ENCODE measurements at places on chromosomes 13 and 19. TPM values are rescaled to one million over a fixed set of nuclear protein-coding genes. Genes with fewer than 3 reads are reported as not detected.

DNA sequence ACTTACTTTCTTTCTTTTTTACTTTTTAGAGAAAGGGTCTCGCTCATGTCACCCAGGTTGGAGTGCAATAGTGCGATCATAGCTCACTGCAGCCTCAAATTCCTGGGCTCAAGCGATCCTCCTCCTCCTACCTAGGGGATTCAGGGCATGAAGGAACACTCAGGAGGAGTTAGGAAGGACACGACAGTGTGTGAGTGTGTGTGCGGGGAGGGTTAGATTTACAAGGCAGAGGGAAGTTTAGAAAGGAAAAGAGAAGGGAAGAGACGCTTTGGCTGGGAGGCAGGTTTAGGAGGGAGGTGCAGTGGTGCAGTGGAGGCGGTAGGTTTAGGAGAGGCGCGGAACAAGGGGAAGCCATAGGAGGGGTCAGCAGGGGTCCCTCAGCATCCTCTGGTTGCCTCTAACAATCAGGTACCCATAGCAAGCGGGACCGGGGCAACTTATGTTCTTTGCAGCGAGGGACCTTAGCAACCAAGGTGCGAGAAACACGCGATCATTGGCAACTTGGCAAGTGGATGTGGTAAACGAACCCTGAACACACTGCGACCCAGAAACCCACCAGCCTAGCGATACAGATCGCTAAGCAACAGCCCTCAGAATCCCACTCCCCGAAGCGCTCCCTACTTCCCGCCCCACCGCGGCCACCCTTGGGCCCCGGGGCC is 501 bp downstream of the SIRT2 start:
- peak overlapping the region; percentile 87 for H3K27ac ChIP-seq
- H3K27me3 ChIP-seq, result no peaks in the 10 kb centered on the region
- peaks cover 6% of the 10 kb centered on the region for H3K36me3 ChIP-seq
- H3K4me1 ChIP-seq, result peaks cover 30% of the 10 kb centered on the region
- DNase-seq, result no peak

DNA sequence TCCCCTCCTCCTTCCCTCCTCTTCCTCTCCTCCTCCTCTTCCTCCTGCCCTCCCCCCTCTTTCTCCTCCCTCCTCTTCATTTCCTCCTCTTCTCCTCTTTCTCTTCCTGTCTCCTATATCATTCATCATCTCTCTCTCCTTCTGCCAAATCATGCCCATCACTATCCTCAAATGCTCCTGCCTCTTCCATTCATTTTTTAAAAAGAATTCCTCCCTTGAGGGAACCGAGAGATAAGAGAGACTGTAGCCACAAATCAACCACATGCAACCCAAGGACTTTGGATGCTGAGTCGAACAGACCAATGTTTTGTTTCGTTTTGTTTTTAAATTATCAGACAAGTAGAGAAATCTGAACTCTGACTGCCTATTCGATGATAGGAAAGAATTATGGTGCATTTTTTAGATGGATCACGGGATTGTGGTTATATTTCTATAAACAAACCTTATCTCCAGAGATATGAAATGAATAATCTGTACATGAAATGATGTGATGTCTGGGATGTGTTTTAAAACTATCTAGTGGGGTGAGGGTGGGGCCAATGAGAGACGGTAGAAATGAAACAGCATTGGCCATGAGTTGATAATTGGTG is 9.5 kb upstream of the ZNF541 start:
- peak overlapping the region; percentile 53 for H3K27ac ChIP-seq
- peaks cover 30% of the 10 kb centered on the region for H3K4me1 ChIP-seq
- H3K4me3 ChIP-seq, result peak overlapping the region; percentile 18
- no peak for DNase-seq
- H3K36me3 ChIP-seq, result no peaks in the 10 kb centered on the region

- no peak for DNase-seq
- H3K27ac ChIP-seq, result no peak overlapping the region
- no peak overlapping the region for H3K4me3 ChIP-seq
Observed at GRCh38 chr19:33784432-33784831, 12.2 kb upstream of the KCTD15 start.

DNA sequence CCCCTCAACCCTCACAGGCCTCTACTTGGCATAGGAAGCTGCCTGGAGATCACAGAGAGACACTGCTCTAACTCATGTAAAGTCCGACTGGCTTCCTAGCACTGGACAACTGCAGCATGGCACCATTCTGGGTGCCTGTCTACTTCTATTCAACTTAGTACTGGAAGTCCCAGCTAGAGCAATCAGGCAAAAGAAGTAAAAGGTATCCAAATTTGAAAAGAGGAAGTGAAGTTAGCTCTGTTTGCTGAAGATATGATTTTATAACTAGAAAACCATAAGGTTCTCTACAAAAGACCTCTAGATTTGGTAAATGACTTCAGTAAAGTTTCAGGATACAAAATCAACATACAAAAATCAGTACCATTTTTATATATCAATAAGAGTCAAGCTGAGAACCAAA is 1017.6 kb downstream of the PCDH9 start:
- DNase-seq, result no peak
- H3K4me1 ChIP-seq, result no peaks in the 10 kb centered on the region
- no peak overlapping the region for H3K27ac ChIP-seq

The NCCRP1 gene
- total RNA-seq, result not detected

DNA sequence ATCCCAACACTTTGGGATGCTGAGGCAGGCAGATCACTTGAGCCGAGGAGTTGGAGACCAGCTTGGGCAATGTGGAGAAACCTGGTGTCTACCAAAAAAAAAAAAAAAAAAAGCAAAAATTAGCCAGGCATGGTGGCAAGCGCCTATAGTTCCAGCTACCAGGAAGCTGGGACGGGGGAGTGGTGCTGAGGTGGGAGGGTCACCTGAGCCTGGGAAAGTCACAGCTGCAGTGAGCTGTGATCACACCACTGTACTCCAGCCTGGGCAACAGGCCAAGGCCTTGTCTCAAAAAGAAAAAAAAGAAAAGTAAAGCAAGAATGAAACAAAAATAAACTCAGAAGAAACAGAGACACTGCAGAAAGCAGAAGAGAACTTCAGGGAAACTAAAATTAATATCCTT is 31.6 kb downstream of the MTRF1 start:
- H3K27me3 ChIP-seq, result no peaks in the 10 kb centered on the region
- H3K36me3 ChIP-seq, result peaks cover 29% of the 10 kb centered on the region
- no peak overlapping the region for H3K4me3 ChIP-seq
- no peak for DNase-seq

All from activated CD4-positive, alpha-beta memory T cell treated with anti-CD3 and anti-CD28 coated beads for 36 hours (primary cell).